Subcutaneous adipose tissue (tissue), 4 donors: ENCODE measurements at places on chromosomes 4 and X. TPM values are rescaled to one million over a fixed set of nuclear protein-coding genes. Genes with fewer than 3 reads are reported as not detected.

Gene GPR119
- not detected for total RNA-seq

Gene EGFL6
- 31.0 TPM for total RNA-seq

Gene GABRG1
- 0.33 TPM for total RNA-seq

Gene ALAS2
- 2.6 TPM for total RNA-seq

Gene RRH
- total RNA-seq, result 0.34 TPM

Gene EDA
- 10.7 TPM for total RNA-seq

Gene CT55
- not detected for total RNA-seq

Gene HDX
- total RNA-seq, result 7.0 TPM

Gene SAGE1
- total RNA-seq, result not detected

Gene TENM3
- total RNA-seq, result 40.8 TPM

Gene XKRX
- not detected for total RNA-seq

Gene EMD
- total RNA-seq, result 29.5 TPM

Gene CLIC2
- 29.6 TPM for total RNA-seq

Gene DAPP1
- 28.0 TPM for total RNA-seq

Gene TASL
- total RNA-seq, result 17.8 TPM

Gene TKTL2
- total RNA-seq, result not detected

Gene GYPE
- 1.8 TPM for total RNA-seq

Gene MPP1
- total RNA-seq, result 54.5 TPM

Gene EPGN
- not detected for total RNA-seq

Gene RBM46
- not detected for total RNA-seq

Gene USP17L22
- total RNA-seq, result not detected

Gene ATP1B4
- total RNA-seq, result not detected
